ENCODE measurements at places on chromosomes 3 and 15. TPM values are rescaled to one million over a fixed set of nuclear protein-coding genes. Genes with fewer than 3 reads are reported as not detected.

- no peak for DNase-seq
Measured at GRCh38 chr15:77741106-77741505, 108.4 kb upstream of the LINGO1 start.

DNA sequence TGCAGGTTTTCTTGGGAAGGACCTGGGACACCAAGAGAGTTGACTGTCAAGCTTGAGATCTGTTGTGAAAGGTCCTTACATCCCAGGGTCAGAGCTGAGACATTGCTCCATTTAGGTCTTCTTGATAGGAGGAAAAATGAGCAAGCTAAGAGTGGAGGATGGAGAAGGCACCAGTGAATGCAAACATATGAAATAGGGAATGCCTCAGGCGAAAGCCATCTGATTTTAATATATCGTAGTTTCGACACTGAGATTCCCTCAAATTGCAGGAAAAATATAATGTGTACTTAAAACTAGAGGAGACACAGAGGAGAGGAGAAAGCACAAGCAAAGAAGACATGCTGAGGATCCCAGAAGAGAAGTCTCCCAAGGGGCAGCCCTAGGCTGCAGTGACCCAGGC lies 85.5 kb downstream of the TM4SF4 start:
- no peak for DNase-seq

DNA sequence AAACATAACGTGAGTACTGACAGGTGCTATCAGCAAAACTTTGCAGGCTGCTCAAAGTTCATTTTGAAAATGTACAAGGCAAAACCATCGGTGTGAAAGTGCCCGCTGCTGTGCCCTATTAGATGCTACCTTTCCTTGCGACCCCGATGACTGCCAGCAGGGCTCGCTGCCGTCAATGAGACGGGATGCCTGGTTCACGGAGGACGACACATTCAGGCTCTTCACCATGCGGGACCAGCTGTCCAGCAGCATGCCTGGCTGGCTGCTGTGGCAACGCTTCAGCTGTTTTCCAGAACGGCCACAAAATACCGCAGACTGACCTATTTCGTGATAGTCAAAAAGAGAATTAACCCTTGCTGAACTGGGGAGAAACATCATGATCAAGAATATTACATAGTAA lies 92.7 kb upstream of the OCA2 start:
- DNase-seq, result no peak

PDCD7 gene
- 18.5 TPM for total RNA-seq

KCNH8 gene
- not detected for total RNA-seq

All from foreskin keratinocyte (primary cell).